Small intestine (tissue), 16 donors: ENCODE measurements at places on chromosomes 2 and 18. TPM values are rescaled to one million over a fixed set of nuclear protein-coding genes. Genes with fewer than 3 reads are reported as not detected.
A peak's percentile ranks its signal among the peaks of the same experiment; 100 is the strongest.

GRCh38 chr18:13112982-13113381 lies 105.6 kb upstream of the LDLRAD4 start:
- no peak overlapping the region for H3K4me3 ChIP-seq
- peak; percentile 40 for DNase-seq
- H3K4me1 ChIP-seq, result no peaks in the 10 kb centered on the region
- H3K36me3 ChIP-seq, result peaks cover 7% of the 10 kb centered on the region

Gene ABCB11
- polyA plus RNA-seq, result 0.03 TPM

DNA sequence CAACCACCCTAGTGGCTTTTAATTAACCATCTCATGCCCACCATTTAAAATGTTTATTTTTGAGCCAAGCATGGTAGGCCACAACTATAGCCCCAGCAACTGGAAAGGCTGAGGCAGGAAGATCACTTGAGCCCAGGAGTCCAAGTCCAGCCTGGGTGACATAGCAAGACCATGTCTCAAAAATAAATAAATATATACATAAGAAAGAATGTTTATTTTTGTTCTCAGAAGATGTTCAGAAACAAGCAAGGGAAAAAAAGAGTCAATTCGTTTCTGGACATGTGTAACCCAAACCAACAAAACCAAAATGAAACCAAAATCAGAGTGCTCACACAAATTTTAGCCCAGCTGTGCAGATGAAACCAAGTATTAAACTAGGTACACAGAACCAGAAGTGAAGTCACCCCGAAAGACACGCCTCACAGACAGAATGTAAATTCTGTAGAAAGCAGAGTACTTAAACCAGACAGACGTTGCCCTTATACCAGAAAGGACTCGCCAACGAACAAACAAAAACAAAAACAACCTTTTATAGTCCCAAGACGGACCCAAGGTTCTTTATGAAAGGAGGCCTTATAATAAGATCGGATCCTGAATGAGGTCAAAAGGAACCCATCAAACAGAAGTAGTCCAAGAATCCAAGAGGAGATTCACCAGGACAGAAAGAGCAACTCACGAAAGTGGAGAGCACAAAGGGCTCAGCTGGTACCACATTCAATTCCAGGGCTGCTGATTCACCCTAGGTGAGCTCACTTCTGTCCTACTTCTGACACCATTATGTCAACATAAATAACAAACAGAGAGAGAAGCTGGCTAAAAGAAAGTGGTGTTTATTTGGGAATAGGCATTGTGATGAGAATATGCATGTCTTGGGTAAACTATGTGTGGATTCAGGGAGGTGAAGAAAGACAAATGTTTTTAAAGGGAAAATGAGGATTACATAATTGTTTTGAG lies 31.8 kb upstream of the MTCL1 start:
- no peak overlapping the region for H3K4me3 ChIP-seq
- H3K36me3 ChIP-seq, result no peaks in the 10 kb centered on the region
- H3K4me1 ChIP-seq, result no peaks in the 10 kb centered on the region
- peak overlapping the region; percentile 37 for H3K27ac ChIP-seq
- no peak for DNase-seq

GRCh38 chr2:55441280-55441892 lies 21.7 kb upstream of the CCDC88A start:
- H3K27ac ChIP-seq, result no peak overlapping the region
- no peaks in the 10 kb centered on the region for H3K27me3 ChIP-seq
- H3K4me3 ChIP-seq, result no peak overlapping the region
- no peak for DNase-seq
- H3K36me3 ChIP-seq, result no peaks in the 10 kb centered on the region
- H3K4me1 ChIP-seq, result no peaks in the 10 kb centered on the region

Gene ARHGAP25
- polyA plus RNA-seq, result 3.6 TPM

Gene NEB
- polyA plus RNA-seq, result 0.36 TPM
